AG04449 (cell line): ENCODE measurements at places on chromosomes 1 and 21.

- no peak for DNase-seq
Measured at GRCh38 chr21:39927304-39927886, 60.2 kb downstream of the PCP4 start.

DNA sequence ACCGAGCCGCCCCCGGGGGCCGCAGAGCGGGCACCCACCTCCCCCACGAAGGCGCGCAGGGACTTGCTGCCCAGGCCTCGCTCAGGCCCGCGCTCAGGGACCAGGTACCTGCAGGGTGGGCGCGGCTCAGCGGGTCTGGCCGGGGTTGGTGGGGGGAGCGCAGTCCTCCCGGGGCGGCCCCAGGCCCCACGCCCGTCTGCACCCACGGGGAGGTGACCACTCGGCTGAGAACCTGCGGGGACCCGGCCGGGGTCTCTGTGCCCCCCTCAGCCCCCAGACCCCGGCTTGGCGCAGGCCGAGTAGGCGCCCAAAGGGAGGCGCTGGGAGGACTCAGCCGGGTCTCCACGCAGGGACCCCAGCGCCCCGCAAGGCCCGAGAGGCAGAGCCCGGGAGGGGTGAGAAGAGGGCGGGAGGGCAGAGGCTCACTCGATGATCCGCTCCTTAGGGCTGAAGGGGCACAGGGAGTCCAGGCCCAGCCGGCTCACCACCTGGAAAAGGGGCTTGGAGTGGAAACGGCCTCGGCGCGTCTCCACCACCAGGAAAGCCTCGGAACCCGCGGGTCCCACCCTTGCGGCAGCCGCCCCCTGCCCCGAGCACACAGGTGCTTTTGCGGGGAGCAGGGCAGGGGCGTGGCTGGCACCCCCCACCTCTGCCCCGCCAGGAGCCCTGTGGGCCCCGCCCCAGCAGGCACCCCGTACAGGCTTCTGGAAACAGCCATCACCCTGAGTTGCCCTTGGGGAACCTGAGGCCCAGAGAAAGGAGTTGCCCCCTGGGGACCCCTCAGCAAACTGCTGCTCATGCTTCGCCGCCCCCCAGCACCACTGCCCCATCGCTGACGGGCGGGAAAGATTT is 9.3 kb downstream of the FTCD start:
- DNase-seq: no peak

- DNase-seq: peak; percentile 66
Measured at GRCh38 chr21:30227633-30228404, 11.9 kb upstream of the CLDN8 start.

DNA sequence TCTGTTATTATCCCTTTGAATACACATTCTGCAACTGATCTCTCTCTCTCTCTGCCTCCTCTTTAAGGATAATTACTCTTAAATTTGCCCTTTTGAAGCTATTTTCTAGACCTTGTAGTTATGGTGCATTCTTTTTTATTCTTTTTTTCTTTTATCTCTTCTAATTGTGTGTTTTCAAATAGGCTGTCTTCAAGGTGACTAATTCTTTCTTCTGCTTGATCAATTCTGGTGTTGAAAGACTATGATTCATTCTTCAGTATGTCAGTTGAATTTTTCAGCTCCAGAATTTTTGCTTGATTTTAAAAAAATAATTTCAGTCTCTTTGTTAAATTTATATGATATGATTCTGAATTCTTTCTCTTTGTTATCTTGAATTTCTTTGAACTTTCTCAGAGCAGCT is 95.6 kb upstream of the GPR52 start:
- DNase-seq: no peak

DNA sequence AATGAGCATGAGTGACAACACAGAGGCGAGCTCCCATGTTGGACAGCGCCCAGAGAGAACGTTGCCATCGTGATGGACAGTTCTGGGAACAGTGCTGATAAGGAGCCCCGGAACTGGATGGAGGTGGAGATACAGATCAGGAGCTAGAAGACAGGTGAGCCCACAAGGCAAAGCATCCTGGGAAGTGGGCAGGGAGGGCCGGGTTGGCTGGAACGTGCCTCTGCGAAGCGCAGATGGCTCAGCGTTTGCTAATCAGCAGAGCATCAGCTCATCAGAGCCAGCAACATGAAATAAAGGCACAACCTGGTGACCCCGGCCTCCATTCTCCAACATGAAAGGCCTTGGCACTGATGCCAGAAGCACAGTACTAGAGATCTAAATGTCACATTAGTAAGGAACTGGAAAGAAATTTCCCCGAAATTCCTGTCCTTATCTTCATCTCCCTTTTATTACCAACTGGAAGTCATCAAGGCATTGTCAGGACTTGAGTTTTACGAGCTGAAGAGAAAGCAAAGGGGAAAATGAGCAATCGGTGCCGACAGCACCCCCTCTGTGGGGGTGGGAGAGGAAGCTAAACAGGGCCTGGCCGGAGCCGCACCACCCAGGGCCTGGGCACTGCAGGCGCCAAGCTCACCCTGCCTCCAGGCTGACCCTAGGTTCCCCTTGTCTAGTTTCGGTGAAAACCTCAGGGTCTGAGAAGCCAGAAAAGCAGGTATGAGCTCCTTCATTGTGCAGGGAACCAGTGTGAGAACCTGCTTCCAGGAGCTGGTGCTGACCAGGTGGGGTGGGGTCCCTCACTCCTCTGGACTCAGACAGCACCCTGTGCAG is 19.9 kb downstream of the ABCA4 start:
- no peak for DNase-seq

DNA sequence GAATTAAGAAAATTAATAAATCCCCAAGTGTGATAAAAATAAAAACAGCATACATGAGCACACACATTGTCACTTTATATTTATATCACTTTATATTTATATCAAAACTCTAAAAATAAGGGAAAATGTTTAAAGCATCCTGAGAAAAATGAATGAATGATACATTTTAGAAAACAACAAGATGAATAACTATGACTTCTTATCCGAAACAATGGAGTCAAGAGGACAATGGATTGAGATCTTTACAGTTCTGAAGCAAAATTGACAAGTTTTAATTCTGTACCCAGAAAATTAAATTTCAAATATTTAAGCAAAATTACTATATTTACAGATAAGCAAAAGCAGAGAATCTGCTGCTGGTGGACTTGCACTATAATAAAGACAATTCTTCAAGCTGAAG is 512.6 kb downstream of the MRPL39 start:
- no peak for DNase-seq

- DNase-seq: no peak
Measured at GRCh38 chr1:192516776-192517297, 58.7 kb upstream of the RGS1 start.

GRCh38 chr21:39479164-39479813 is 27.5 kb downstream of the SH3BGR start:
- no peak for DNase-seq

- DNase-seq: no peak
Measured at GRCh38 chr1:228804640-228805413, 69.5 kb downstream of the RHOU start.

GRCh38 chr1:5640845-5641244 is 351.4 kb downstream of the NPHP4 start:
- DNase-seq: no peak

DNA sequence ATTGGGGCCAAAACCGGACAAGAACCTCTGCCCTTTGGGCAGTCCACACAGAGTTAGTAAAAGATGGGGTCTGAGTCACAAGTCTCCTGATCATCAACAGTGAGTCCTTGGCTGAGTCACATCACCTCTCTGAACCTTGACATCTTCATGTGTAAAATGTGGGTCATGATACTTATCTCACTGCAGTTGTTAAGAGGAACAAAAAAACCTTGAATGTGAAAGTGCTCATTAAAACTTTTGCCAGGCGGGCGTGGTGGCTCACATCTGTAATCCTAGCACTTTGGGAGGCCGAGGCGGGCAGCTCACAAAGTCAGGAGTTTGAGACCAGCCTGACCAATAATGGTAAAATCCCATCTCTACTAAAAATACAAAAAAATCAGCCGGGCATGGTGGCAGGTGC is 15.7 kb downstream of the S100A16 start:
- no peak for DNase-seq

DNA sequence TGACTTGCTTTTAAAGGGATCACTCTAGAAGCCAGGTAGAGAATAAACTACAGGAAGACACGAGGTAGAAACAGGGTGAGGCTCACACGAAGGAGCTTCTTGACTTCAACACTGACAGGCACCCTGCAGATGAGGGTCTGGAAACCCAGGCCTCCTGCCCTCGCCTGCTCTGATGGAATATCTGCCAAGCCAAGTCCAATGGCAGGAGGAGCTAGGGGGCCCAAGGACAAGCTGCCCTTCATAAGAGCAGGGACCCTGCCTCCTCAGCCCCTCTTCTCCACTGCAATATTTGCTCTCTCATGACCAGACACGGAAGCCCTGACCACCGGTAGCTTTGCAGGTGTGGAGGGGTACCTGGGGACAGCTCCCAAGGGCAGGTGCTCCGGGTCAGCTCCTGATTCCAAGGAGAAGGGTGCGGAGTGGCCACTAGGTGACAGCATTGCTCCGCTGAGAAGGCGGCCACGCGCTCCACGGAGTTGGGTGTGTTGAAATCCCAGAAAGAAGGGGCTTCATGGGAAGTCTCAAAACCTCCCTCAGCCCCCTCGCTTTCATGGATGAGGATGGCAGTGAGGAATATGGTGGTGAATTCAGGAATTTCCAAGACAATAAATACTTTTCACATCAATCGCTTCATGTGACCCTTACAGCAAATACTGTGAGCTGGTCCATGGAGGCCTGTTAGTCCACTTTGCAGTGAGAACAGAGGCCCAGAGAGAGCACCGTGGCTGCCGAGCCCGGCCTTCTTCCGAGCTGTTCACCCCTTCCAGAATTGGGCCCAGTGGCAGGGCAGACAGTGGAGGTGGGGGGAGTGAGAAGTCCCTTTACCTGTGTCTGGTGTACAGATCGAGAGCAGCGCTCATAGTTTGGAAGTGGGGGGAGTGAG is 33.2 kb upstream of the PAX7 start:
- DNase-seq: no peak

- DNase-seq: no peak
Measured at GRCh38 chr1:237685551-237685950, 205.2 kb downstream of the ZP4 start.

DNA sequence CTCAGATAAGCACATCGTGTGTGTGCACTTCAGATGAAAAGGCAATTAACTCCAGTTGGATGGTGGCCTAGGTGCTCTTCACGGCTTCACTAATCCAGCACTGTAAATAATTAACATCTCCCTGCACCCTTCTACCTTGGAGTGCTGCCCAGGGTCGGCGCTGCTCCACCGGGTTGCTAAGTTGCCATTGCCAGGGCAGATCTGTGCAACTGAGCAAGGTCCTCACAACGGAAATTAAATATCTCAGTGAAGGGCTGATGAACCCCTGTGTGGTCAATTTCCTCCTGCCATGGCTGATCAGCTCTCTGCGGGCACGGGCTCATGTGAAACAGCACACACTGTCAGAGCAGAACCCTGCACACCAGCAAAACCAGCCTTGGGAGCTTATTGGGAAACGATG is 63.2 kb downstream of the SYDE2 start:
- no peak for DNase-seq

- no peak for DNase-seq
Measured at GRCh38 chr21:46564391-46564790, 40.5 kb downstream of the S100B start.

DNA sequence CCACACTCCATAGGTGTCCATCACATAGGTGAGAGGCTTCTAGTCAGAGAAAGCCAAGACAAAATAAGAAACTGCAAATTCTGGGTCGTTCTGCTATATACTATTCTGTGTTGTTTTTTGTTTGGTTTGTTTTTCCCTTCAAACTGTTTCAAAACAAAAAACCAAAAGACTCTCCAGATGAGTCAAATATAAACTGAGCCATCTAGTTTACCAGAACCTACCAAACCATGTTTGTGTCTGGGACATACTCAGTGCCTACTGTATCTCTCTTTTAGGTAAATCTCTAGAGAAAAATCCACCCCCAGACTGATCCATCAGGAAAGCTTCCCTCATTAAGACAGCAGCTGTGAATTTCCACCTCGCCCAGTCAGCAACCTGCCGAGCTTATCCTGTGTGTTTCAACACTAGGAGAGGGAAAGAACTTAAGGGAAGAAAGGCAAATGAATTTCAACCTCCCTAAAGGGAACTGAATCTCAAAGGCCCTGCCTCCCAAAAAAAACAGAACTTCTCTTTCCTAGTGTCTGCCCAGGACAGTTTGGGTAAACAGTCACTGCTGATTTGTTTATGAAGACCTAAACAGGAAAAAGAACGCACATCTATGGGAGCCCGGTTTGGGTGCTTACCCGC is 17.2 kb downstream of the PPT1 start:
- no peak for DNase-seq

- no peak for DNase-seq
Measured at GRCh38 chr21:39430954-39431353, 14.6 kb downstream of the LCA5L start.

GRCh38 chr1:33872275-33872674 is 8.4 kb downstream of the HMGB4 start:
- DNase-seq: no peak

GRCh38 chr21:42384989-42385388 is 10.9 kb downstream of the TMPRSS3 start:
- no peak for DNase-seq

- no peak for DNase-seq
Measured at GRCh38 chr1:41394959-41395956, 34.0 kb downstream of the FOXO6 start.

DNA sequence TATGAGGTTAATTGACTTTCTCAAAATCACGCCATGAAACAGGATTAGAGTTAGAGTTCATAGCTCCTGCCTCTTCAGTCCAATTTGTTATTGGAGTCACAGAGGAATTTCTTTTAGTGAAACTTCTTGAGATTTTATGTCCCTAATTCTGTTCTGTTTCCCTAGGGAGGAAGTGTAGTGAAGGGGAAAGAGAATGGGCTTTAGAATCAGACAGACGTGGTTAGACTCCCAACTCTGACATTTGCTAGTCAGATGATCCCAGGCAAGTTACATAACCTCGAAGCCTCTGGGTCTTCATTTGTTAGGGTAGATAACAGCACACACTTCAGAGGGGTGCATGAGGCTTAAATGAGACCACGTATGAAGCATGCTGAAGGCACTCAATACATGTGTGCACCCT is 83.9 kb downstream of the ASTN1 start:
- DNase-seq: no peak

GRCh38 chr1:101308935-101309333 is 72.1 kb downstream of the S1PR1 start:
- no peak for DNase-seq

GRCh38 chr1:53579221-53580008 is 120.2 kb downstream of the DMRTB1 start:
- no peak for DNase-seq

GRCh38 chr1:36080236-36080635 is 3.7 kb upstream of the TEKT2 start:
- no peak for DNase-seq

- no peak for DNase-seq
Measured at GRCh38 chr1:62435231-62436038, 1.4 kb upstream of the USP1 start.

- DNase-seq: no peak
Measured at GRCh38 chr1:7550981-7551380, 220.1 kb upstream of the VAMP3 start.

GRCh38 chr1:47409311-47410067 is 6.6 kb upstream of the FOXE3 start:
- peak; percentile 41 for DNase-seq
